ENCODE measurements at places on chromosomes 5 and 9.

DNA sequence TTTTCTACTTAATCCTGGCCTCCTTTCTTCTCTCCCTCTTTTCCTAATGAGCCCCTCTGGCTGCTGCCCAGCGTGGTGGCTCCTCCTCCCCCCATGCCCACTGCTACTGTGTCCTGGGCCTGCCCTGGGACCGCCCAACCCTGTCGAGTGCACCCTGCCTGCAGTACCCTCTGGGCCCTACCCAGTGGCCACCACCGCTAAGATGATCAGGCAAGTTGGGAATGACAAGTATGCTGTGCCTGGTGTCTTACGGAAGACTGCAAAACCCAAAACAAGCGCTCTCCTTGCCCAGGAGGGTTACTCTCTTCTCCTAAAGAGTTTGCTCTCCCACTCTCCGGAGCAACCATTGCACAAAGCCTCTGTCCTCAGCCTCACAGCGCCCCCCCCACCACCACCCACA lies 273.7 kb downstream of the SYK start:
- DNase-seq = no peak

- peak; percentile 31 for DNase-seq
Observed at GRCh38 chr5:55456216-55456895, 78.4 kb downstream of the PLPP1 start.

- DNase-seq = peak; percentile 89
Observed at GRCh38 chr9:13033959-13034693, 245.4 kb downstream of the MPDZ start.

GRCh38 chr5:37598733-37599132 lies 219.6 kb downstream of the WDR70 start:
- DNase-seq = no peak

- no peak for DNase-seq
Observed at GRCh38 chr5:171610686-171611085, 174.9 kb upstream of the SMIM23 start.

DNA sequence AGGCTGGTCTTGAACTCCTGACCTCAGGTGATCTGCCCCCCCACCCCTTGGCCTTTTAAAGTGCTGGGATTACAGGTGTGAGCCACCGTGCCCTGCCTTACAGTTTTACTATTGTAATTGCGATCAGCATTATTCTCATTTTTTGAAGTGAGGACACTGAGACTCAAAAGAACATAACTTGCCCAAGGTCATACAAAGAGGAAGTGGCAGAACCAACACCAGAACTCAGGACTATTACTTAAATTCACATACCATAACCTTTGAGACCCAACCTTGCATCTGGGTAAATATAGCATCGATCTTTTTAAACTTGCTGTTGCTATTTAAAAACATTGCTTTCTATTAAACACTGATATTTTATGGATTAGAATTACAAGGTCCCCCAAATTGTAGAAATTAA lies 54.2 kb downstream of the FOXI1 start:
- no peak for DNase-seq

- no peak for DNase-seq
Observed at GRCh38 chr5:77898385-77898784, 122.2 kb upstream of the TBCA start.

GRCh38 chr9:137168573-137168903 lies 1.3 kb downstream of the LRRC26 start:
- no peak for DNase-seq

- peak; percentile 54 for DNase-seq
Observed at GRCh38 chr9:95854386-95855020, 21.0 kb upstream of the ERCC6L2 start.

DNA sequence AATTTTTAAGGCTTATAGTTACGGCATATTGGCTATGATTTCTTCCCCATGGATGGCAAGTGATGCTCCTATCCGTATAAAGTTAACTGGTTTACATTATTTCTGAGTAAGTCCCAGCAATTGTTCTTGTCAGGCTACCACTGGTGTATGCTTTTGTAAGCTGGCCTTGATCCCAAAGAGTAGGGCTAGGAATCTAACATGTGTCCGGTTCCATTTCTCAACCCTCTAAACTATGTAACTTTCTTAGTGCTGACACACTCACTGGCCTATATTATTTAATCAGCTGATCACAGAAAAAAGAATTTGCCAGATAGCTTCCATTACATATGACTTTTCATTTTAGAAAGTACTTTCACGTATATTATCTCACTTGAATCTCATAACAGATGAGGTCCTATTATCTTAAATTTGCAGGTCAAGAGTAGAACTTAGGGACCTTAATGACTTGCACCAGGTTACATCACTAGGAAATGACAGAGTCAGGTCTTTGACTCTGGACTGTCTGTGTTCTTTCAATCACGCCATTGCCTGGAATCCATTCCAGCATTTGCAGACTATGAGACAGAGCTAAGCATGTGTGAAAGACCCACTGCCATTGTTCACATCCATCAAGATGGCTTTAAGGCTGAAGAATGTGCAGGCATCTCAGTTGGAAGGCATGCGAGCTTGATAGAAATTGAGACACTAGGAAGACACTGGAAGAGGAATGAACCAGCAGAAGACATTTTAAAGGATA lies 362.9 kb downstream of the ARRDC3 start:
- peak; percentile 81 for DNase-seq

DNA sequence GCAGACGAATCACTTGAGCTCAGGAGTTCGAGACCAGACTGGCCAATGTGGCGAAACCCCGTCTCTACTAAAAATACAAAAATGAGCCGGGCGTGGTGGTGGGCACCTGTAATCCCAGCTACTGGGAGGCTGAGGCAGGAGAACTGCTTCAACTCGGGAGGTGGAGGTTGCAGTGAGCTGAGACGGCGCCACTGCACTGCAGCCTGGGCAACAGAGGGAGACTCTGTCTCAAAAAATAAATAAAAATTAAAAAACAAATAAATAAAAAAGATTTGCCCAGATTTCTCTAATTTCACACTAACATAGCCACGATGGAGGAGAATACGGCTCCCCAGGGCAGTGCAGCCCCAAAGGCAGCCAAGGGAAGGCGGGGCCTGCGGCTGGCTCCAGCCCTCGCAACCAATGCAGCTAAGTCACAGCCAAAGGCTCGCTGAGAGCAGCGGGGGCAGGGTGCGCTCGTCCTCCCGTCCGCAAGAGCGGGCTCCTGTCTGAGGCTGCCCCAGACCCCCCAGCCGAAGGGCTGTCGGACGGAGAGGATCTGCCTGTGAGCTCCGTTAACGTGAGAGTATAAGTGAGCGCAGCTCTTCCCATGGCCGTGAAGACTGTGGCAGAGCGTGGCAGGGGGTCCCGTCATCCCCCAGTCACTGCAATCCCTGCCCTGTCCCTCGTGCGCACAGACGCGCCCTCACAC lies 43.5 kb downstream of the SLC12A7 start:
- no peak for DNase-seq

- DNase-seq = no peak
Observed at GRCh38 chr5:176771102-176771845, 39.1 kb upstream of the UNC5A start.

GRCh38 chr5:171790408-171790807 lies 4.8 kb downstream of the SMIM23 start:
- DNase-seq = no peak

- no peak for DNase-seq
Observed at GRCh38 chr9:94817291-94818177, 91.0 kb downstream of the AOPEP start.

- DNase-seq = no peak
Observed at GRCh38 chr9:9389904-9390303, 1222.9 kb downstream of the PTPRD start.

GRCh38 chr9:112754578-112754977 lies 4.0 kb downstream of the SNX30 start:
- peak; percentile 31 for DNase-seq

DNA sequence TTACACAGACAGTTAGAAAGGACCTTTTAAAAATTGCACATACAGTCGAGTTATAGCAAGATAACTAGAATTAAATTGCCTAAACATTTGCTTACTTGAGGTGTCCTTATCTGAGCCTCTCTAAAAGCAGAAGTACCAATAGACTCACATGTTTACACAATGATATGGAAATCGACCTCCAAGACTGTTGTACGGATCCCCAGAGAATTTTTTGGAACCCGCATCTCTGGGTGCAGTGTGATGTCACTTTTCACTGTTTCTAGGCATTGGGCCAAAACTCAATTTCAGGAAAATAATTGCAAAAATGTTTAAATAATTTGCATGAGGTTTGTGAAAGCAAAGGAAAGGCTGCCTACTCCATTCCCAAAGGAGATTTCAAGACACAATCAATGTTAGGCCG lies 63.1 kb upstream of the ATG10 start:
- DNase-seq = peak; percentile 42

DNA sequence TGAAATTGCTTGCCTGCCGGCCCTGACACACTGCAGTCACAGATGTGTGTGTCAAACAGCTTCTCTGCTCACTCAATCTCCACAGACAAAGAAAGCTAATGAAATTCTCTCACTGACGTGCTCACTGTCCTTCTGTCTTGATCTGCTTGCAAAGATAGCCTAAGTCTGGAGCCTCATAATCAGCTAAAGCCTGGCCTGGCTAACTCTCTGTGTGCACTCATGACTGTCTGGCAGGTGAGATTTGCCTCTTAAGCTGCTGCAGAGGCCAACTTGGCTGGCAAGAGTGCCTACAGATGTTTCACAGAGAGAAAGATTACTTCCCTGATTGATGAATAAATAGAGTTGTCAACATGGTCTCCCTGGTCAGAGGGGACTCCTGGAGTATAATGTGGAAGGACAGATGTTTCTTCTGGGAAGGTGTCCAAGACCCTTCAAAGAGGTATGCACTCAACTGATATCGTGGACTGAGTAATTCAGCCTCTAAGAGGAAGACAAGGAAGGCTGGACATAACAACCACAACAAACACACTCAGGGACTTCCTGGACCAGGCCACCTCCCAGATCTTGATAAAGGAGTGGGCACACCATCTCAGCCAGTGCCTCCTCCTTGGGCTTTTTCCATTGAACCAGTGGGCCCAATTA lies 362.0 kb downstream of the SPOCK1 start:
- DNase-seq = no peak

DNA sequence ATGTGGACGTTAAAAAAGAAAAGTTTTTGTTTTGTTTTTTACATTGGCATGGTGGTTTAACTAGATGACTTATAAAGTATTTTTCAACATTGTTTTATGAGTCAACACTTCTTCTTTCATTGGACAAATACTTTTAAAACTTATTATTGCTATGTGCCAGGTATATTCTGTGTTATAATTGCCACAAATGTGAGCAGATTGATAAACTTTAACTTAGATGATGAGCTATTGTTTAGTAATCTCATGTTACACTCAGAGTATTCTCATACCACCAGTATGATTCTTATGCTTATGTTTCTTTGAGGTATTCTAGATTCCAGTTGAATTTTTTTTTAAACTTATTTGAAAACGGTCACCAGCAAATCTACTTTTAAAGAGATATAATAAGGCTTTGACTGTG lies 60.3 kb downstream of the RASA1 start:
- DNase-seq = no peak

DNA sequence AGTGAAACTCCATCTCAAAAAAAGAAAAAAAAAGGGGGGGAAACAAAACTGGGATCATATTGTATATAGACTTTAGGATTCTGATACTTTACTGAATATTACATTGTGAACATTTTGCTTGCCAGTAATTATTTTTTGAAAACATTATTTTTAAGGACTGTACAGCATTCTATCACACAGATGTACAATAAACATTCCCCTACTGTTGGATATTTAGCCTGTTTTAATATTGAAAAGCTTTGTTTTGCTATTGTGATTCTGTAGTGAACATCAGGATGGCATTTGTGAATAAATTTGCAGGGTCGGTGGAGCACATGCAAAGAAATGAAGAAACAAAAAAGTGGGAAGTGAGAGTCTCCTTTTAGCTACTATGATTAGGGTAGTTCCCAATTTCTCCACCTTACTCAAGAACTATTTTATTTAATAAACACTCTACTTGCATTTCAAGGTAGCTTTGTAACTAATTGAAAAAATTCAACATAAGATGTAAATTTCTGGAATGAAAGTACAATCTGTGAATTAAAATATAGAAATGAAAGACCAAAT lies 18.7 kb downstream of the RASGRF2 start:
- no peak for DNase-seq

GRCh38 chr5:179530069-179530998 lies 20.0 kb upstream of the RUFY1 start:
- DNase-seq = peak; percentile 44

DNA sequence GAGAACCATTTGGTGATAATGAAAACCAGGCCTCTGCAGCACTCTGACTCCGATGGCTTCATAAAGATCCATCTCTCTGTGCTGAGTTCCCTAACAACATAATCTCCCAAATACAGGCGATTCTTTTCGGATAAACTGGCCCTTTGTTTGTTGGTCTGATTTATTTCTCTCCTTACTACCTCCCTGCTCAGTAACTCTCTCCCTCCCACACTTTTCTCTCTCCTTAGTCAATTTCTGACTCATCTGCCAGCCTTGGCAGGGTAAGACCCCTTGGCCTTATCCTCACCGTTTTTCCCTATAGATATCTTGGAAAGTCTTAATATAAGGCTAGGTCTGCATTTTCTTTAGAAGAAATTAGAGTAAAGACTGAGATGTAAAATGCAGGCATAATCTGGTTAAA lies 128.7 kb downstream of the BRINP1 start:
- DNase-seq = no peak

DNA sequence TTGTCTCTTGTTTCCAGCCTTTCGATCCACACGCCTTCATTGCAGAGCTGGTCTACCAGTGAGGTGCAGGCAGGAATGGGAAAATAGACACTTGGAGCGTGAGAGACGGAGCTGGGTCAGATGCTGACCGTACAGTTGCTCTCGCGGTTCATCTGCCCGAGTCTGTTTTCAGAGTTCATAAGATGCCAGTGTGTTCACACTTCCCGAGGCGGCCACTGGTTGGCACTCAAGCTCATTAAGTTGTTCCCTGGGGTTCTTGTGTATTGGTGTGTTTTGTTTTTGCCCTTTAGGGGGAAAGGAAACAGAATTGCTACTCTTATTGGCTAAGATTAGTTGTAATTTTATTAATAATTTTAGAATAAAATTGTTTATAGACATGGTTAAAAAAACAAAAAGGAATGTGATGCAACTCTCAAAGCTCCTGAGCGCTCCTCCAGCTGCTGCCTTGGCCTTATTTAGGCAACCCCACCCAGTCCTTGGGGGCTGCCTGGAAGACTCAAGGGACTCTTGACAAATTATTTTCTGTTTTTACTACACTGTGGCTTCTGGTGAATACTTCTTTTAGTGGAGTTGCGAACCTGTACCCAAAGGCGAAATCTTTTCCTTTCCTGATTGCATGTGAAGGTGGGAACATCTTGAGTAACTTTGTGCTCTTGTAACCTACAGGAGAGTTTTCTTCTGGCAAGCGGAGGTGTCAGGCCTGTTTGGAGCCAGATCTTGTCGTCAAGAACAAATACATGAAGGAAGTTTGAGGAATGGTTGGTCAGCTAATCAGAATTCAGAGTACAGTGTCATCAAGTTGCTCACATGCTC lies 146.1 kb downstream of the MAST4 start:
- no peak for DNase-seq

- no peak for DNase-seq
Observed at GRCh38 chr9:118761016-118761790, 608.0 kb downstream of the BRINP1 start.

GRCh38 chr5:57311921-57312735 lies 138.3 kb downstream of the GPBP1 start:
- no peak for DNase-seq

Measured in astrocyte of the hippocampus (primary cell).